ENCODE measurements at places on chromosomes 6 and 20.

DNA sequence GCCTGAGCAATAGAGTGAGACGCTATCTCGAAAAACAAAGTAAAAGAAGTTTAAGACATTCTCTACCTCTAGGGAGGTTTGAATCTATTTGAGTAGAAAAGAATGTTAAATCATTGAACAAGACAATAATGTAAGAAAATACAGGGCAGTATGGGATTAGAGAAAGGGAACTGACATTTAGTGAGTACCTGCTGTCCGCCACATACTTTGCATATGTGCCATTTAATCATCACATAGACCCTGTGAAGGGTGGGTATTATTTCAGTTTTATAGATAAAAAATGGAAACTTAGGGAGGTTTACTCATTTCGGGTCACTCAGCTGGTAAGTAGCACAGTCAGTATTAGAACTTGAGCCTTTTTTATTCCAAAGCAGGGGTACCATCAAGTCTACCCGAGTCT lies 31.4 kb downstream of the STK4 start:
- no peak for DNase-seq

DNA sequence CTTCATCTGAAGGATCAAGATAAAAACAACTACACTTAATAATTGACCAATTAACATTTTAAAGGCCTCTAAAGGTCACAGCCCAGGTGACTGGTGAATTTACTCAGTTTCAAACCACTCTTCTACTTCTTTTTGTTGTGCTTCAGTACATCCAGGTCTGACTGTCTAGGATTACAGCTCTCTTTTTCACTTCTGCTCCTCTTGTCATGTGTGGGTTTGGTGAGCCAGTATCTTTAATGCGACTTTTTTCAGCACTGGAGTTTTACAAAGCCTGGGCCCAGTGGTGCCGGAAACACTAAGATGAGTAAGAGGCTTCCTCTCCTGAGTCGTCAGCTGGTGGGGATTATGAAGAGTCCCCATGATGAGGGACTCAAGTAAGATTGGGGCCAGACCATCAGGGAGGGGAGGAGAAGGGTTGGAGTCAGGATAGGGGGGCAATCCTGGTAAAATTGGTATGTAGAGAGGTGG lies 27.0 kb downstream of the HECA start:
- DNase-seq = no peak

DNA sequence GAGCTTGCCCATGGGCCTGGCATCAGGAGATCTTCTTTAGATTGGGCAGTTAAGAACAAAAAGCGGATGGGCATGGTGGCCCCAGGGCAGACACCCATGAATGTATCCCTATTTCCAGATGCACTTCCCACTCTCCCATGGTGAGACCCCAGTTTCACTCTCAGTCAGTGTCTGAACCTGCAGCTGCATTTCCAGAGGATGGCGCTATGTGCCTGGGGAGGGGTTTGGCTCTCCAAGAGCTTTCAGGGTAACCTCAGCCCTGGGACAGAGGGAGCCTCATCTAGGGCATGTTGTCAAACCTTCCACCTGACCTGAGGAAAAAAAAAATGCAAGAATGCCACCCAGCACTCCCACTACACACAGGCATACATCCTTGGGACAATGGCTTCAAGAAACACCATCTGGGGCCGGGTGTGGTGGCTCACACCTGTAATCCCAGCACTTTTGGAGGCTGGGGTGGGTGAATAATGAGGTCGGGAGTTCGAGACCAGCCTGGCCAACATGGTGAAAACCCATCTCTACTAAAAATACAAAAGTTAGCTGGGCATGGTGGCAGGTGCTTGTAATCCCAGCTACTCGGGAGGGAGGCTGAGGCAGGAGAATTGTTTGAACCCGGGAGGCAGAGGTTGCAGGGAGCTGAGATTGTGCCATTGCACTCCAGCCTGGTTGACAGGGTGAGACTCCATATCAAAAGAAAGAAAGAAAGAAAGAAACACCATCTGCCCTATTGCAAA lies 1.9 kb downstream of the CST9L start:
- no peak for DNase-seq

DNA sequence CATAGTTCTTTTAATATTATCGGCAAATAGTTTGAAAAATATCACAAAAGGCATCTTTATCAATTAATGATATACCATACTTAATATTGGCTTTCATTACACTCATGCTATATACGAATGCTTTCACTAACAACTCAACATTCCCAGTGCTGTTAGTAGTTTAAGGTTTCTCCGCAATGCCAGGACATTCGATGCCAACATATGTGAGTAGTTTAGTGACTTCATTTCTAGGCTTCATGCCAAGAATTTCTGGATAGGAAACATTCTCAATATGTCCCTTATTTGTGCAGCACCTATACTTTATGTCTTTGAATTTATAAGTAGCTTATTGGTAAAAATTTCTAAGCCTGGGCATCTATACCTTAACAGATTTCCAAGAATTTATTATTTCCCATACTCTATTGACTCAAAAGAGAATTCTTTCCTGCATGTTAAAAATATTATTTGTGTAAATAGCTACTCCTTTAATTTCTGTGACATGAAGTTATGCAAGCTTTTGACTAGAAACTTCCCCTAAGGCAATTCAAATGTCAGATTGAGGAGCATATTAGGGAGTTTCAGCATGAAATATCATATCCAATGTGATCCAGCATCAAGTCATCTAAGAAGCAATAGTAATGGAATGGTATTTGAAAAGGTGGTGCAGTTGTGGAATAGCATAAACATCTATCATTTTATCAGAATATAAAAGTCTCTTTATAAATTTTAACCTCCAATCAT lies 236.0 kb upstream of the STXBP5 start:
- DNase-seq = peak; percentile 14

- DNase-seq = no peak
Measured at GRCh38 chr6:71106276-71106675, 149.4 kb upstream of the B3GAT2 start.

DNA sequence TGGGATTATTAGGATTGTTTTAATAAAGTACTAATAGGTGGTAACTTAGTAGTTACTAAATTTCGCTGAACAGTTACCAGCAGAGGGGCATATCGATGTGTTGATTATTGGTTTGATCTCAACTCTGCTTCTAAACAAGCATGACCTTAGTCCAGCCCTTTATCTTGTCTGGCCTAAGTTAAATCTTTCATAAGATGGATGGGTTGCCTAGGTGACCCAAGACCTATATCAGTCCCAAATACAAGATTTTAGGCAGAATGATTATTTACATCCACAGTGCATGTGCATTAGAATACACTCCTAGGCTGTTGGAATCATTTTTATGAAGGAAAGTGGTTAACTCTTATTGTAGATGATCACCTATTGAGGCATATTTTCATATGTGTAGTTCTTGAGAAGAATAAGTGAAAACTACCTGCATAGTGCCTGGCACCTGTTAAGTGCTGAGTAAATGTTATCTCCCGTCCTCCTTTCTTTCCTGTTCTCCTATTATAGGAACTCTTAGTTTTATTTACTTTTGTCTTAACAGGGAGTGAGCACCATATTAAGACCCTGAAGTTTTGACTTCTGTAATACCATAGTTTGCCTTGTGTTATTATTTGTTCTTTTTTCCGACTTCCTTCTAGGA lies 1.1 kb downstream of the HSF2 start:
- DNase-seq = no peak

- no peak for DNase-seq
Measured at GRCh38 chr20:59813126-59813947, 120.1 kb downstream of the SYCP2 start.

DNA sequence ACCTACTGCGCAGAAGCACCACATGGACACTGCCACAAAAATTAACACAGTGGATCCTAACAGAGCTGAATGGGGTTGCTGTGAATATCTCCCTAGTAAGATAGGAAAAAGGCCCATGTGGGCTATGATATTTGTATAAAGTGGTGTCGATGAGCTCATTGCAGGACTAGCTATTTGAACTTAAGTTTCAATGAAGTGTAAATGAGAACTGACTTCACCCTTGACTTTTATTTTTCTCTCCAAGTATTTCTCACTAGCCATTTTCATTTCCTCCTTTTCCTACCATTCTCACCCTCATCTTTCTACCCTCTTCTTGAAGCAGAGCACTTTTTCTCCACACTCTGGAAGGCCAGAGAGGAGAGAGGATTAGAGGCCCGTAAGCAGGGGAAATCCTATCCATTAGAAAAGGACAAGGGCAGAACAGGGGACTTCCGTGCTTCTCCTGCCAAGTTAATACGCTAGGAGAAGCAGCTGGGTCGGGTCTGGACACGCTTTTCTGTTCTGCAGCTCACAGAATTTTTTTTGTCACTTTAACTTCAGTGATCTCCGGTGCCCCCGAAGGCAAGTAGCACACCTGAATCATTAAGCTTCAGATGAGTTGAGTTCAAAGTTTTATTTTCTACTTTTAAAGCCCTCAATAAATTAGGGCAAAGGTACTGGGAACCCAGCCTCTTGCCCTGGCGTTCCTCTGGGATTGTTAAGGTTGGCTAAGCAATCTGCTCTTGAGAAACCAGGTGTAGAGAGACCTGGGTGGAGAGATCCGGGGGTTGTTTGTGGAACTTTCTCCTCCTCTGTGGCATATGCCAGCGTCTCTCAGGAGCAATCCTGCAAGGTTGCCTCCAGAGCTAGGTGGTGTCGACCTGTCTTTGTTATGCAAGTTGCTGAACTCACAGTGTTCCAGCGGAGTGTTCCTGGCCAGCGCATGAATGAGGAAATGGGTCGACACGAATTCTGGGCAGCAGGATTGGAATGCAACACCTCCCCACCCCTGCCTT lies 56.2 kb upstream of the ARID1B start:
- DNase-seq = no peak

- no peak for DNase-seq
Measured at GRCh38 chr20:60727425-60727824, 524.6 kb upstream of the CDH4 start.

DNA sequence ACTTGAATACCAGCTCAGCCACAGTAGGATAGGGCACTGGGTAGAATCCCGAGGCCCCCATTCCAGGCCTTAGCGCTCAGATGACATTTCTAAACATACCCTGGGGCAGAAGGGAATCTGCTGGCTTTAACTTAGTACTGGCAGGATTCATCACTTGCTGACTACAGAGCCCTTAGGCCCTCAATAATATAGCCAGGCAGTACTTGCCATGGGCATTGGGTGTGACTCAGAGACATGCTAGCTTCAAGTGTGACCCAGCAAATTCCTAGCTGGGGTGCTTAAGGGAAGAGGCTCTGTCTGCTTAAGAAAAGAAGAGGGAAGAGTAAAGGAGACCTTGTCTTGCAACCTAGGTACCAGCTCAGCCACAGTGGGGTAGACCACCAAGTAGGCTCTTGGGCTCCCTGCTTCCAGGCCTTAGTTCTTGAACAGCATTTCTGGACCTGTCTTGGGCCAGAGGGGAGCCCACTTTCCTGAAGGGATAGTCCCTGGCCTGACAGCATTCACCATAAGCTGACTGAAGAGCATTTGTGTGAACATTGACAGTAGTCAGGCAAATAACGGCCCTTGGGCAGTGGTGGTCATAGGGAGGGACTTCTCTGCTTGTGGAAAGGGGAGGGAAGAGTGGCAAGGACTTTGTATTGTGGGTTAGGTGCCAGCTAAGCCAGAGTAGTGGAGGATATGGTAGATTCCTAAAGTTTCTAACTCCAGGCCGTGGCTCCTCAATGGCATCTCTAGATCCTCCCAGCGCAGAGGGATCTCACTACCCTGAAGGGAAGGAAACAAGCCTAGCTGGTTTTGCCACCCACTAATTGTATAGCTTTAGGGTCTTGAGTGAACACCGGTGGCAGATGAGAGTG lies 48.5 kb upstream of the HACE1 start:
- DNase-seq = no peak

DNA sequence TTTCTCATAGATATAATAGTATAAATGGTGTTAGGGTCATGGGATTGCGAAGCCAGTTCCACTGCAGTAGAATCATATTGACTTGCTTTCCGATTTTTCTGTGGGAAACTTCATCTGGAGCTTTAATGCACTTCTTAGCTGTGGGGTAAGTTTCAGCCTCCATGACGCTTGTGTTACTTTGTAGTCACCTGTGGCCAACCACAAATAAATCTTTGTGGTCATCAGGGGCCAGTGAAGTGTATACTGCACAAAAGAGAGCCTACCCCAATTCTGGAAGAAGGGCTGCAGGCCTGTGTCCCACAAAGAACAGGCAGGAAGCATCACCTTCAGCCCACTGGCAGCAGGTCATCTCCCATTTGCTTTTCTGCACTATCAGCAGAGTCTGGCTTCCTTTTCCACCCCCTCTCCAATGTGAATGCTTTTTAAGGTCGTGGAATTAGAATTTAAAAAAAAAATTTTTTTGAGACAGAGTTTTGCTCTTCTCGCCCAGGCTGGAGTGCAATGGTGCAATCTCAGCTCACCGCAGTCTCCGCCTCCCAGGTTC lies 32.0 kb downstream of the MTHFD1L start:
- DNase-seq = no peak

GRCh38 chr6:4133941-4134838 lies 1.2 kb downstream of the ECI2 start:
- no peak for DNase-seq

DNA sequence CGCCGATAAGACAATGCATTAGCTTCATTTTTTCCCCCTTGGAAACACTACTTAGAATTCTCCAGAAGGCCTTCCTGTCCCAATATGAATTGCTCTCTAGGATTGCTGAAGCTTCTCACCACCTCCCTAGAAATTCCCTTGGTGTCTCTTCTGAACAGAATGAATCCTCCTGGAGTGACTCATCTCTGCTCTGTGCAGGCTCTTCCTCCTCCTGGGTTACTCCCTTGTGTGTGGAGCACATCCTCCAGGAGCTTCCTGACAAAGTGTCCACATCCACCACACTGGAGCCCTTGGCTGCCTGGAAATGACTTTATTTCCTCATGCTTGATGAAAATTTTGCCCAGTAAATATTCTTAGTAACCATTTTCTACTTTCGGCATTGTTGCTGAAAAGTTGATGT lies 54.4 kb downstream of the DTNBP1 start:
- no peak for DNase-seq

GRCh38 chr6:9428421-9429172 lies 986.3 kb downstream of the TFAP2A start:
- no peak for DNase-seq

GRCh38 chr6:51049288-51049982 lies 230.8 kb downstream of the TFAP2B start:
- DNase-seq = no peak

GRCh38 chr6:144555066-144555465 lies 269.9 kb downstream of the UTRN start:
- no peak for DNase-seq

DNA sequence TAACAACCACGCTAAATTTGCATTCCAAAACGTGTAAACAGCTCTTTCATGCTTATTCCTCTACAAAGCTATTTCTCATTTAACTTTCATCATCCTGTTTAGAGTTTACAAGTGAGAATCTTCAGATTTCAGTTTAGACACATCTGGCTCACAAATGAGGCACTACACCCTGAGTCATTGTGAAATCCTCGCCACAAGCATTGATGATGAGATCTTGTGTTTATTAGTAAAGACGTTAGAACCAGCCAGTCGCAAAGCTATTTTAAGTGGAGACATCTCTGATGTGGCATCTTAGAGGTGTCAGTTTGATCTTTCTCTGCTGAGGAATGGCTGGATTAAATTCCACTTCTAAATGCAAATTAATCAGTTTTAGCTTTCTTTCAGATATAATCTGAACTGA lies 8.3 kb upstream of the ISM1 start:
- DNase-seq = no peak

DNA sequence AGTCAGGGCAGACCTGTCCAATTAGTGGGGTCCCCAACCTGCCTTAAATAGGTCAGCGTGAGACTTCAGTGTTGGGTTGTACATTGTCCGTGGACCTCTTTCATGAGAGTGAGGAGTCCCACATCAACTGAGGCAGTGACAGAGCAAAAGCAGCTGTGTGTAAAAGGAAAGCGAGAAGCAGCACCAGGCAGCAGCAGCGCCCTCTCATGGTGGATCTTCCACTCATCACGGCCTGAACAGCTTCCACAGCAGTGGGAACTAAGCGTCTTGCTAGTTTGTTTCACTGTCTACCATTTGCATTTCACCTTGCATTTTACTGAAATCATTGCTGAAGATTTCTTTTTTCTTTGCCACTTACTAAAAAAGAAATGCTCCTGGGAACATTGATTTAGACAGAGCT lies 333.8 kb downstream of the PKHD1 start:
- DNase-seq = no peak

All from NCI-H2029 (cell line).